Activated naive CD4-positive, alpha-beta T cell treated with anti-CD3 and anti-CD28 coated beads, Interleukin-2, amount 50 U/mL, for 16 hours (primary cell): ENCODE measurements at places on chromosomes 11 and 22.
A peak's percentile ranks its signal among the peaks of the same experiment; 100 is the strongest.

DNA sequence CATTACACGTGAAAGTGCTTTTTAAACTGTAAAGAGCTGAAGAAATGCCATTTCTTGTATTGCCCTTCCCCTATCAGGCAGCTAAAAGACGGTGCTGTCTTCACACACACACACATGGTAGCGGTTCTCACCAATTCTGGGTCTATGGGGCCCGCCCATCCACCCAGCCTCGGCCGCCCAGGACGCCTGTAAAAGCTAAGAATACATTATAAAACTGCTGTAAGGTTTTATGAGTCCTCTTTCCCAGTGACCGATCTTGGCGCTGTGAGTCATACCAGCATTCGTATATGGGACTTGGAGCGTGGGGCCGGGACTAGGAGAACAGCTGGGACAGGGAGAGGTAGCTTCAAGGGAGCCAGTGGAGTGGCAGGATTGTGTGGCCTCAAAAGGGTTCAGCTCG lies 149.7 kb upstream of the CADM1 start:
- DNase-seq = no peak

GRCh38 chr11:48005831-48006270 lies 25.5 kb downstream of the PTPRJ start:
- no peak for DNase-seq

- DNase-seq = no peak
Measured at GRCh38 chr11:122108192-122108799, 7.7 kb downstream of the BLID start.

DNA sequence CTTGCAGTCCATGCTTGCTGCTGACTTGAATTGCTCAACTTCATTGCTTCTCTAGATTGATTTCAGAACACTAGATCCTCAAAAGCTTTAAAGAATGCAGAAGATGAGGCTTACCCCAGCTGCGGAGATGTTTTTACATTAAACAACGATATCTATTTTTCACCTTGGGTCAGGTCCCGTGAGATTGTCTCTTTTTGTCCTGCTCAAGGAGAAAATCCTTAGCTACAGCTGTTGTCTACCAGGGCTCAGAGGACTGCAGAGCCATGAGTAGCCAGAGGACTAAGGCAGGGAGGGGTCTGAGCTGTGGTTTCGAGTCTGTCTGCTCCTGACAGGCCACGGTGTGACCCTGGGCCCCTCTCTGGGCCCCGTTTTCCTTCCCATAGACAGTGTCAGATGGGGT lies 51.4 kb downstream of the PKNOX2 start:
- no peak for DNase-seq

- peak; percentile 82 for DNase-seq
Measured at GRCh38 chr22:49971232-49972162, 10.9 kb downstream of the PIM3 start.

DNA sequence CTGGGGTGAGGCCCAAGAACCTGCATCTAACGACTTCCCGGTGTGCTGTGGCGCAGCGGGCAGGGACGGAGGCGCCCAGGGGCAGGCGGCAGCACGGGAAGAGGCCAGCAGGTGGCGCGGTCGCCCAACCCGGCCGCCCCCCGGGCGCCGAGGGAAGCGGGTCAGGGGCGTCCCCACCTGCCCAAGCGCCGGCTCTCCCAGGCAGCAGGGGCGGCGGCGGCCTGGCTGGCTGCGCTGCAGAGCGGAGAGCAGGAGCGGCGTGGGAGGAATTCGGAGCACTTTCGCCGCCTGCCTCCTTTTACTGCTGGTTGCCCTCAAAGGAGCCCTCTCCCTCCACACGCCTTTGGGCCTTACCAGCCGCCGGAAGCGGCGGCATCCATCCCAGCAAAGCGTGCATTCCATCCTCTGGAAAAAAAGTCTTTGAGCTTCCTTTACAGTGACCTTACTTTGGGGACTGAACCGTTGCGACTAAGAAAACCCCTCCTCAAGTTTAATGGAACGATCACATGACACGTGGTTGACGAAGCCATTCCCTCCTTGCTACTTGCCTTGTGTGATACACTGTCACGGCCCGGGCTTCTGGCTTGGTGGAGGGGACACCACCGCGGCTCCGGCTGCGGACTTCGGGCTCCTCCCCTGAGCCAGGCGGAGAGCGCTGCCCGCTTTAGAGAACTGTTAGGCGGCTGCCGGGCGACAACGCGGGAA lies 106.8 kb upstream of the CLMP start:
- DNase-seq = peak; percentile 66

DNA sequence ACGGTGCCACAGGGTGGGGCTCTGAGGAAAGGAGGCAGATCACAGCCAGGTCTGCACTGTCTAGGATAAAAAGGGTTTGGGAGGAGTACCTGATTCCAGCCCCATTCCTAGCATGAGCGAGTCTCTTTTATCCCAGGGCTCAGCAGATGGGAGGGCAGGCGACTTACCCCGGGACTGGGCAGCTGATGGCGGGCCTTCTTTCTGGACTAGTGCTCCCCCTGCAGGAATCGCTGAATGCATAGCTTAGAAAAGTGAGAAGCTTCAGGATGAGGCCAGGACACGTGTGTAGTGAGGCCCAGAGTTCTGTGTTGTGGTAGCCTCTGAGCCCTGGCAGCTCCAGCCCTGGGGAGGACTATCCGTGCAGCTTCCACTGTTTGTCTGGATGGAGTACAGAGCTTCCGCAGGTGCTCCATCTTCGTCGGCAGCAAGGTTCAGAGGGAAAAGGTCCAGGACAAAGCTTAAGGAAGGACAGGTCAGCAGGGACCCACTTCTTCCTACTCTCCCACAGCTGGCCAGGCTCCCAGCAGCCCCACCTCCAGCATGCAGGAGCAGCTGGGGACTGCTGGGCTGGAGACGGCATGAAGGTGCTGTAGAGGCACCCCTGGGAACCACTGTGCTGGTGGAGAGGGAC lies 30.4 kb downstream of the COMMD9 start:
- DNase-seq = no peak

- no peak for DNase-seq
Measured at GRCh38 chr11:38543311-38543710, 1945.3 kb upstream of the RAG2 start.

GRCh38 chr11:34988294-34989255 lies 72.2 kb downstream of the PDHX start:
- DNase-seq = no peak

- no peak for DNase-seq
Measured at GRCh38 chr11:120199613-120200012, 11.2 kb upstream of the OAF start.
